Activated CD4-positive, alpha-beta T cell treated with anti-CD3 and anti-CD28 coated beads for 24 hours (primary cell): ENCODE measurements at places on chromosomes 6 and 20.
A peak's percentile ranks its signal among the peaks of the same experiment; 100 is the strongest.

DNA sequence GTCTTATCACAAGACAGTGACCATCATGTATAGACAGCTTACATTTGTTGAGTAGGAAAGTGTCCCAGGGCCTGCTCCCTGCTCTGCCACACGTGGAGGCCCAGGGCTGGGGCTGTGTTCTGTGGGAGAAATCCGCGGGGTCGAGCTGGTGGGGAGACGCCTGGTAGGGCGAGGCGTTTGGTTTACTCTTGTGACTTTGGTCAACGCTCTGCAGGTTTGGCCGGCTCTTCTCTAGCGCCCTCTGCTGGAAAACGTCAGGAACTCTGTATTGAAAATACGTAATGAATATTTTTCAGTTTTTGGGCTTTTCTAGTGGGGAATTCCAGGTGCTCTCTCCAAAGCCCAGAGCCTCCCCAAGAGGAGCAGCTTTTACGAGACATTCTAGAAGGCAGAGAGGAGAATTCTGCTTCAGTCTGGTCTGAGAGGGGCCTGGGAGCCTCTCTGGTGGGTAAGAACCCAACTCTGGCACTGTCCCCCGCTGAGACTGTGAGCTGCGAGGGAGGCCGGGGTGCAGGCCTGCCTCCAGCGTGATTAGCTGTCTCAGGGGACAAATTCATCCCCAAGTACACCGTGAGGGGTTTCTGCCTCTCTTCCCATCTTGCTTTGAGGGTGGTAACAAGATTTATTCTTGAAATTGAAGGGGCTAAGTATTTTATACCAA lies 112.6 kb upstream of the RALGAPA2 start:
- peak; percentile 31 for DNase-seq

GRCh38 chr20:43825051-43825402 lies 89.6 kb upstream of the TOX2 start:
- no peak for DNase-seq

DNA sequence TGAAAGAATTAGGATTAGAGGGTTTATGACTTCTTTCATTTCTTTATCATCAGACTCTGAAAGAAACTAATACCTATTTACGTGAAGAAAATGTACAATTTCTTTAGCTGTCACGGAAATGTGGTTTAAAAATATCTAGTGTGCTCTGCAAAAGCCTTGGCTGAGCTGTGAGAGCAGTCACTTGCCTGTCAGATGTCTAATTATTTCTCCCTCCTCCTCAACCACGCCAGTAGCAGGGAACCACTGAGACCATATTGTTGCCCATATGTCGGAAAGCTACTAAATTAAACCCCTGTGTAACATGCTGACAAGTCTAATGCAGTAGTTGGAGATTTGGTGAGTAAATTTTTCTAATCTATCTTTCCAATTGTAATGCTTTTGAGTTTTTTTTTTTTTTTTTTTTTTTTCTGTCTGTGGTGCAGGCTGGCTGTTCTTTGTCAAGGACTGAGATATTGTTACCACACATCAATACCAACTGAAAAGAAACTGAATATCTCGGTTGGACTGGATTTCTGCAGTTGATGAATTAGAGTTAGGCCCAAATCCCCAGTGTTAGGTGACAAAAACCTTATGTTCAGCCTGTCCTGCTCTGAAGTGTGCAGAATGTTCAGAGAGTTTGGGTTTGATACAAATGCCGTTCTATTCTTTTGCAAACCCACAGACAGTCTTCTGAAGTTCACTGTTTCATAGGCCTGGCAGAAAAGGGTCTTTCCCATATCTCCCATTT lies 302.9 kb upstream of the SYNCRIP start:
- DNase-seq: no peak

GRCh38 chr20:35934050-35934449 lies 20.3 kb downstream of the SCAND1 start:
- DNase-seq: no peak

DNA sequence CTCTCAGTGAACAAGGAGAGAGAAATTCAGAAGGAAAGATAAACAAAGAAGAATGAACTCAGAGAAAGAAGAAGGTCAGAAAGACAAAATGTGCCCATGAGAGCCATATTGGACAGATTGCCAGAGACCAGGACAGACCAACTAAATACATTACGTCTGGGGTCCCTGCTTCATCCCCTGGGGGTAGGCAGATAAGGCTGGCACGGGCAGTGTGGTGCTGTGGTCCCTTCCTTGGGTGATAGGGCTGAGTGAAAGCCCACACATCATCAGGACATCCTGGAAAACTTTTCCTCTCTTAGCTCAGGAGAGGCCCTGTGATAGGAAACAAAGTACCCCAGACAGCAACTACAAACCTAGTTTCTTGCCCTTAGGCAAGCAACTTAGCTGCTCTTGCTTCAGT lies 13.2 kb upstream of the ARMC12 start:
- no peak for DNase-seq

DNA sequence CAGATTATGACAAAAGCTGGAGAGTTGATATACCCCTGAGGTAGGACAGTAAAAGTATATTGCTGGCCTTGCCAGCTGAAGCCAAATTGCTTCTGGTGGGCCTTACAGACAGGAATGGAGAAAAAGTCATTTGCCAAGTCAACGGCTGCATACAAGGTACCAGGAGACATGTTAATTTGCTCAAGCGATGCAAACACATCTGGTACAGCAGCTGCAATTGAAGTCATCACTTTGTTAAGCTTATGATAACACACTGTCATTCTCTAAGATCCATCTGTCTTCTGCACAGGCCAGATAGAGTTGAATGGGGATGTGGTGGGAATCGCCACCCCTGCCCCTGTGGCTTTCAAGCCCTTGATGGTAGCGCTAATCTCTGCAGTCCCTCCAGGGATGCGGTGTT lies 40.4 kb upstream of the POPDC3 start:
- DNase-seq: no peak
